Stimulated activated CD4-positive, alpha-beta T cell treated with anti-CD3 and anti-CD28 coated beads, TNF-alpha, amount 100 ng/mL, for 1 hour (primary cell): ENCODE measurements at places on chromosomes 3 and 15.

DNA sequence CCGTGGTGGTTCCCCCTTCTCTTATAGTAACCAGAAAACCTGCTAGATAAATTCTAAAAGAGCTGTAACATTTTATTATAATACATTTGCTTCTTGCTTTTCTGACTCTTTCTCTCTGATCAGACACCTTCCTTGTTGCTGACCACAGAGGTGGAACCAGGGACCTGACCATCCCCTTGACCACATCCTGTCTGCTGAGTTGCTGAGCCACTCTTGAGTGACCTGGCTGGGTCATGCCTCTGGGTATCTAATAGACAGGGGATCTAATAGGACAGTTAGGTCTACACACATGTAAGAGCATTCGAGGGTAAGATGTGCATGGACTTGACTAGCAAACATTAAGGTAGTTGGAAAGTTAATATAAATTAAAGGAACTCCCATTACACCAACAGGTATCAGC lies 22.8 kb upstream of the TRIM59 start:
- DNase-seq = no peak

DNA sequence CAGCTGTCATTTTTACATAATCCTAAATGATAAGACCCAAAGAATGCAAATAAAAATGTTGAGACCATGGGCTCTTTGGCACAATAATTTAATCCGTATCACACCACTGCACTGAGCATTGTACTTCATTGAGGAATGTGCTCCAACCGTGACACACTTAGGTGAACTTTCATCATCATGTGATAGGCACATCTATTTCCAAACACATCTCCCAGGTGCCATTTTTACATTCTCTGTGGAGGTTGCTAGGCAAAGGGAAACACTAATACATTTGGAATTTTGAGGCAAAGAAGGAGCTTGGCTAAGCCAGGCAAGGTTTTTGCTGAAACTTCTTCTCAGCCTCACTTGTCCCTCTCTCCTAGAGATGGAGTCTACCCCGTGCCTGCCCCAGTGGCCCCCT lies 68.7 kb downstream of the LRTM1 start:
- DNase-seq = no peak

GRCh38 chr15:52730173-52730572 lies 51.0 kb upstream of the ATOSA start:
- no peak for DNase-seq

GRCh38 chr3:193874512-193874911 lies 261.4 kb upstream of the HES1 start:
- DNase-seq = no peak

DNA sequence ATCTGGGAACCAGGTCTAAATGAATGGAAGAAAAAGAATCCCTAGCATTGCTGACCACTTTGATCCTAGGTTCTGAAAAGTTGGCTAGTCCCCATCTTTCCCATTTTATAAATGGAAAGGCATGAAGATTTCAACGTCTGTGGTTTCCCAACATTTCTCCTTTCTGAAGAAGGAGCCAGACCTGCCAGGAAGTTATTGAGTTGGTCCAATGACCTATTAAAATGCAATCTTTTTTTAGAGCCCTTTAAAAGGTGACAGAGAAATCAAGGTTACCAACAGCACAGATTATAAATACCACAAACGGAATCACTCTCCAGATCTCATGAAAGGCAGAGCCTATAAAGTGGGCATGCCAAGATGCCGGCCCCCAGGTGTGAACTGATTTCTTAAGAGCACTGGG lies 505.6 kb upstream of the THBS1 start:
- DNase-seq = no peak

DNA sequence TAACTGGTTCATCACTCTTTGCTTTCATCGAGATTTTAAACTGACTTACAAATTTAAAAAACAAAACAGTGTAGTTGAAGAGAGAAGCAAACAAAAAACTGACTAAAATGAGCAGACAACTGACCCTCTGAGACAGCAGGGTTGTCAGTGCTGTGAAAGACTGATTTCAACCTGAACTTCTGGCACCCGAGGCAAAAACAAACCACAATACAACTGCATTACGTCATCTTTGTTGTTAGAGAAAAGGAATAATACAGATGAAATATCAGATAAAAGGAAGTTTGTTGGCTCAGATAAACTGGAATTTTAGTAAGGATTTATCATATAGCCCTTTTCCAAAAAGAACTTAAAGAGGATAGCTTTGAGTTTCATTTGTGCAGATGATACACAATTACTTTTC lies 51.1 kb downstream of the PARP15 start:
- DNase-seq = no peak

DNA sequence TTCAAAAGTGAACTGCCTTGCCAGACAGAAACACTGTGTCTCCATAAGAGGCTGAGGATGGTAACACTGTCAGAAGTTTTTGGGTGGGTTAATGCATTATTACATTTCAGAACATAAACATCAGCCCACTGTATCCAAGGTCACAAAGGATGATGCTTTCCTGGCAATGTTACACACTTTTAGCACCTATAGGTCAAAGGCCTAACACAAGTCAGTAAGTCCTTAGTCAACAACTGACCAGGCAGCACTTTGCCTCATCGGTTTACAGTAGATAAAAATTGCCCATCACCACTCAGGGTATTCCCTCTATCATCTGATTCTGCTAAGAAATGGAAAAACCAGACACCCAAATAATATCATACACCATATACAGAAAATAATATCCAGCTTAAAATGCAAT lies 98.4 kb downstream of the CTNNB1 start:
- no peak for DNase-seq

- no peak for DNase-seq
These were observed 31.9 kb upstream of the ARL8B start for GRCh38 chr3:5090197-5090596.

DNA sequence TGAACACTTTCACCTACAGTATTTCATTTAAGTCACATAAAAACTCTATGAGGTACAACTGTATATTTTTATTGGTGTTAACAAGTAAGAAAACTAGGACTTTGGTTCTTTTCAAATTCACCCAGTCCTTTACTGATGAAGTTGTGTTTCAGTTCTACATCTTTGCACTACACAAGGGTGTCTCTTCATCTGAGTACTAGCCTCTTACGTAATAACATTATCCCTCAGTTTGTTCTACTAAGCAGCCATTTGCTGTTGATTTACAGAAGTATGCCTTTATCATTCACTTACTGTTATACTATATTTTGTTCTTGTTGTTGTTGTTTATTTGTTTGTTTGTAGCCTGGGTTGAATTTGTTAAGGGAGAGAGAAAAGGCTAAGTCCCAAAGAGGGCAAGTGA lies 311.9 kb downstream of the PLOD2 start:
- no peak for DNase-seq

GRCh38 chr3:68817243-68817642 lies 115.1 kb downstream of the TAFA4 start:
- DNase-seq = no peak

DNA sequence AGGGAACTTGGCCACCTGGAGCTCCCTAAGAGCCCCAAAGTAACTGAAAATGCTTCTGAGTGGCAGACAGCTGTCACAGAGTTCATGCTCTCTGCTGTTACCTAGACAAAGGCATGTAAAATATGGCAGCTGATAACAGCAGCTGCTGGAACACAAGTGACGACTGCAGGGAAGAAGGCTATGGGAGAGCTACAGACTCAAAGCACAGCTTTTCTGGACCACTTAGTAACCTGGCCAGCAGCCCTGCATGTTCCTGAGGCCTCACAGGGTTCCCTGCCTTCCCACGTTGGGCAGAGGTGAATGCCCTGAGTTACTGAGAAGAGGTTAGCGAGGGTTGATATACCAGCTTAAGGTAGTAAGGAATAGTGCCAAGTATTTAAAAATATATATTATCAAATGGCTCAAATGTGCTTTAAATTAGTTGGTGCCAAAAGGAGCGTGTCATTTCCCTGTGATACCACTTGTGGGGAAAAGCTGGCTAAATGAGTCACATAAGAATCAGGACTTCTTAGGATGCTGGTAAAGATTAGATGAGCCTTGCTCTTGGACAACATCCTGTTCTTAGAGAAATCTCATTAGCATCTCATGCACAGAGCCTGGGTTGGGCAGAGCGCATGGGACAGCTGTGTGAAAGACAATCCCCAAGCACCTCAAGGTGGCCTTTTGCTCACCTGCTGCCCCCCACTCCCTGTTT lies 76.4 kb upstream of the SCN5A start:
- DNase-seq = no peak

DNA sequence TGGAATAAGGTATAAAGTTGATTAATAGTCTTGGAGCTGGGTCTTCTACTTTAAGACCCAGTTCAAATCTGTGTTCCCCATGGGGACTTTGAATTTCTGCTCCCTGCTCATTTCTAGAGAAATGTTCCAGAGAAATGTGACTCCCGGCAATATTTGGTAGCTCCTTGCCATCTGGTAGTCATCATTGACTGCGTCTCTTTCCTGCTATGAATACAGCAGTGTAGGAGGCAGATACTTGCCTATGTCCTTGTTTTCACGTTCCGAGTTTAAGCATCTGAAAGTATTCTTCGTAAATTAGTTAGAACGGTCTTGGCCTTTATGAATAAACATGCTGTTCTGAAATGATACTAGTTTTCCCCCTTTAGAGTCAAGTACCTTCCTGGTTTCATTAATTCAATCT lies 352.9 kb downstream of the PTPRG start:
- DNase-seq = no peak

DNA sequence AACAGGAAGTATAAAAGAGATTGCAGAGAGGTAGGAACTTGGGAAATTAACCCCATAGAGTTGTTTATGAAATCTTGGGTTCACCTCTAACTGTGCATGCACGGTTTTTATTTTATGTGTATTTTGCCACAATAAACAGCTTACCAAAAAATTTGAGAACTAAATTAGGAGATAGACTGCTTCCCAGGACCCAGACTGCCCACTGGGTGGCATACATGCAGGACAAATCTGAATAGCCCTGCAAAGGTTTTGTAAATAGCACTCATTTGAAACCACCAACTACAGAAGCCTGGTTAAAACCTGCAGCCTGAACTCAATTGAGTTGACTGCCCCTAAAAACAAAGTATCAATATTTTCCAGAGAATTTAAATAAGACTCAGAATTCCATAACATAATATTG lies 96.4 kb upstream of the SLCO2A1 start:
- DNase-seq = no peak

- DNase-seq = no peak
These were observed 325.3 kb downstream of the NAALADL2 start for GRCh38 chr3:175184392-175184791.

- no peak for DNase-seq
These were observed 1162.4 kb downstream of the TUSC7 start for GRCh38 chr3:117871934-117872333.

GRCh38 chr3:49656541-49657112 lies 17.5 kb upstream of the APEH start:
- DNase-seq = no peak

- no peak for DNase-seq
These were observed 7.2 kb upstream of the MGLL start for GRCh38 chr3:127829537-127829936.
